Activated CD4-positive, alpha-beta T cell treated with anti-CD3 and anti-CD28 coated beads, Interleukin-2, amount 50 U/mL, for 16 hours (primary cell): ENCODE measurements at places on chromosomes 5 and 9.

GRCh38 chr5:98428806-98429205 lies 344.7 kb upstream of the RGMB start:
- DNase-seq: no peak

DNA sequence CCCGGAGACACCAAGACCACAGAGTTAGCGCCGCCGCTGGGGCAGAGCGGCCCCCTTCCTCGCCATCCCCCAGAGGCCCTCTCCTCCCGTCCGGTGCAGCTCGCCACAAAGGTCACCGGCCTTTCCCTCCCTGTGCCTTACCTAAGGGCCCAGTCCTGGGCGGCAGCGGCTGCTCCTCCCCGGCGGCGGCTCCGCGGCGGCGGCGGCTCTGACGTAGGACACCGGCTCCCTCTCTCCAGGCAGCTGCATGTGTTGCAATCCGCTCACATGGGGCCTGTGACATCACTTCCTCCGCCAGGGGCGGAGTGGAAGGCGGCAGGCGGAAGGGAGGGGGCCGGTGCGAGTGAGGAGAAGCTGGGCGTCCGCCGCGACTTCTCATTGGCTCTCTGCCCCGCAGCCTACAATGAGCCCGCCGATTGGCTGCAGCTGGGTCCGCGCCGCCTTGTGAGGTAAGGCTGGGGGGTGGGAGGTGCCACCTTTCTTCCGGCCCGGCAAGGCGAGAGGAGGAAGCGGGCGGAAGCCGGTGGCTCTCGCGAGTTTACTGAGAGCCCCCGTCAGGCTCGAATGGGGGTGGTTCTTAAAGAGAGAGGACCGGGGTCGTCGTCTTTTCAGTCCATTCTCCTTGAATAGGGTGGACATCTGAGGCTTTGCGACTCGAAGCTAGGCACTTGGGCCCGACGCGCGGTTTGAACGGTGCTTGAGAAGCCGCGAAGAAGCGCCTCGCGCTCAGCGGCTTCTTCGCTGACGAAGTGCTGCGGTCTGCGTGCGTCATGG lies at the start of gene ETF1:
ETF1 (minus strand) TSS at position 281 of the 774 bp plus-strand sequence. CDS start 318 bp downstream, outside the sequence.
- peak; percentile 100 for DNase-seq

GRCh38 chr5:27313549-27313948 lies 275.2 kb upstream of the CDH9 start:
- no peak for DNase-seq

GRCh38 chr5:172065431-172066065 lies 59.1 kb upstream of the FBXW11 start:
- DNase-seq: no peak

DNA sequence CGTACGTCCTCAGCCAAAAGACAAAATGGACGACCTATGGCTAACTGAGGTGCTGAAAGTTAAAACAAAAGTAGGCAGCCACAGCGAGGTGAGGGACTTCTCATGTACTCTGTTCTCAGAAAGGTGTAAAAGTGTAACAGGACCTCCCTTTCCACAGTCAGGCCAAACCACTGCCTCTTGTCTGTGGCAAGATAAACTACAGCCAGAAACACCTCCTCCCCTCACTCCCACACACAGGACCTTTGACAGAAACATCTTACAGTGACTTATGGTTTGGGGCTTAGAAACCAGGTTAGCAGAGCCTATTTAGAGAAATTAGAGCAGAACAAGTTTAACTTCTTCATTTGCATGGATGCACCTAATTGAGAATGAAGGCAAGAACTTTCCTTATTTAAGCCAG lies 499.1 kb upstream of the GRIN3A start:
- DNase-seq: no peak

- no peak for DNase-seq
Observed at GRCh38 chr5:160385496-160385895, 14.4 kb downstream of the FAM200C start.

GRCh38 chr5:109247986-109248385 lies 161.8 kb downstream of the PJA2 start:
- DNase-seq: no peak

DNA sequence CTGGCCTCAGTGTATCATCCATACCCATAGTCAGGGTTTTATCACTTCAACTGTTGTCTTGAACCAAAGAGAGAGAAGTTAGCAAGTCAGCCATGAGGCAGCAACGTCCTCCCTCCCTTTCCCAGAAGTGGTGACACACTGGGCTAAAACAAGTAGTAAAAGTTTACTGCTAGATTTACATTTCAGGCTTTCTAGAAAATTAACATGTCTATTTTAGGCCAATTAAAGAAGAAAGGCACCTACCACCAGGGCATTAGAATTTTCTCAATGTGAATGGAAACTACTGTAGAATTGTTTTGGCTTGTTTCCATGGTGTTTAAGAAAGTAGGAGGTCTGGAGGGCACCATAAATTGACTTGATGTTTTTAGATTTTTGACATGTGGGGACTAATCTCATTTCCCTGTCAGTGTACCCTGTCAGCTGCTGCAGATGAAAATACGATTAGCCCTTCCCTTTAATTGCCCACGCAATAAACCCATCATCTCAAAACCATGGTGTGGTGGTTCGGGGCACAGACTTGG lies 121.8 kb upstream of the ELL2 start:
- DNase-seq: peak; percentile 37

DNA sequence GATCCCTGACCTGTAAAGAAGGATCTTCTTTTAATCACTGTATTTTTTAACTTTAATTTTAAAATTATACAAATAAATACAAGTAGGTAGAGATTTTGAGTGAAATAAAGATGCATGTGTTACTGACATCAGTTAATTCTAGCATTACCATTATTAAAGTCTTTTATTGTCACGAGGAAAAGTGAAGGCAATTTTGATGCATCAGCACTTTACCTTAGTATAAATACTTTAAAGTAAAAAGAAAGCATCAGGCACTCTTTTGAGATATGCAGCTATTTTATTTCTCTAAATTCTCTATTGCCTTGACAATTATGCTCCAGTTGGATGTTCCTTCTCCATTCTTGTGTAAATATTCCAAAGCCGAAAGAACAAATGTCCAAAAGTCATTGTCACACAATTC lies 4.6 kb downstream of the HTR1A start:
- DNase-seq: no peak

GRCh38 chr9:36346569-36346968 lies 53.5 kb downstream of the RNF38 start:
- no peak for DNase-seq

DNA sequence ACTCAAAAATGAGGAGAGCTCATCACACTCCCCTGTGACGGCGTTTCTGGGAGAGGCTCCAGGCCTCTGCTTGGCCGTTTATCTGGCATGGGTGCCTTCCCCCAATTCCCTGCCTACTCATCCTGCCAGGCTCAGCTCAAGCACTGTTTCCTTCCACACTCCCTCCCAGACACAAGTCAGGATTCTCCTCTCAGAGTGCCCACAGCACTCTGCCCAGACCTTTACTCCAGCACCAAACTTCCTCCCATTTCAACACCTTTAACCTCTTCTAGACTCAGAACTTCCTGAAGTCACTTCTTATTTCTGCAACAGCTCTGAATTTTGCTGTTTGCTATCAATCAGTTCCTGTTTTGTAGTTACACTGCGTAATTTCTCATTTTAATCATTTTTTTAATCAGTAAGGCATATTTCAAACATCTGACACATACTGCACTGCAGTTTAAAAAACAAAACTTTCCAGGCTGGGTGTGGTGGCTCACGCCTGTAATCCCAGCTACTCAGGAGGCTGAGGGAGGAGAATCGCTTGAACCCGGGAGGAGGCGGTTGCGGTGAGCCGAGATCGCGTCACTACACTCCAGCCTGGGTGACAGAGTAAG lies 16.0 kb downstream of the TRMO start:
- DNase-seq: peak; percentile 53

DNA sequence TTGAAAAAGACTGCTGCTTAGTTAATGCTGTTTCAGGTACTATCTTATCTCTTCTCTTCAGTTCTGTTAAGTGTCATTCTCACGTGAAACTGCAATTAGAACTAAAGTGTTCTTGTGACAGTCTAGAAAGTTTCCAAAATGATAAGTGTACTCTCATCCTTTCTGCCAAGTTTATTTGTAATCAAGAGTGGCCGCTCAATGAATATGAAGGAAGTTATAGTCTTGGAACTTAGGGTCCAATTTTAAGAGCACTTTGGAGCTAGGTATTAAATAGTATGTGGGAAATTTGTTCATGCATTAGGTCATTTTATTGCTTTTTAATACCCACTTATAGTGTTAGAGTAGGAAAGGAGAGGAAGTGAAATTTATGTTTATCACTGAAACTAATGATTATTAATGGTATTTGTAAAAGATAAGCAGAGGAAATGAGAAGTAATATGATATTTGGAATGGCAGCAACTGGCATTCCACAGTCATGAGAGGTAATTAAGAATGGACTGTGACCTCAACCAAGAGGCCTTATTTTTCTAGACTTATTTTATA lies 20.4 kb downstream of the XRCC4 start:
- no peak for DNase-seq

DNA sequence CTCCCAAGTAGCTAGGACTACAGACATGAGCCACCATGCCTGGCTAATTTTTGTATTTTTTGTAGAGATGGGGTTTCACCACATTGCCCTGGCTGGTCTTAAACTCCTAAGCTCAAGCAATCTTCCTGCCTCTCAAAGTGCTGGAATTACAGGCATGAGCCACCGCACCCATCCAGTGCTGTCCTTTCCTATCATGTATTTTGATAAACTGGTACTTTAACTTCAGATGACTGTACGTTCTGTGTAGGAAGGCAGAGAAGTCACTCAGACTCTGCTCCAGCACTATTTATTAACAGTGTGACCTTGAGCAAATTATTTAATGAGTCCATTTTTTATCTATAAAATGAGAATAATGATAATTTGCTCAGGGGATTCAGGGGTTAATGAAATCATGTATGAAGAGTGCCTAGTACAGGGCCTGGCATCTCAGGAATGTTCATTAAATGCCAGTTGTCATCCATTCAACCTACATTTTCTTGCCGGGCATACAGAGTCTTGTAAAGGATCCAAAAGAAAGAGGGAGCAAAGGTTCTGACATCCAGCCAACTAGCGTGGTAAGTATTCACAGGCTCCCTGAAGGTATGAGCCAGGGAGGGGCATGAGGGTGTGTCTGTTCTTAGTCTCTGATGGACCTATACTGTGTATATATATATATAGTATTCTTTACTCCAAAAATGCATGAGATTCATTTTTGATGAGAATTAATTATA lies 201.9 kb downstream of the PBX3 start:
- DNase-seq: no peak

DNA sequence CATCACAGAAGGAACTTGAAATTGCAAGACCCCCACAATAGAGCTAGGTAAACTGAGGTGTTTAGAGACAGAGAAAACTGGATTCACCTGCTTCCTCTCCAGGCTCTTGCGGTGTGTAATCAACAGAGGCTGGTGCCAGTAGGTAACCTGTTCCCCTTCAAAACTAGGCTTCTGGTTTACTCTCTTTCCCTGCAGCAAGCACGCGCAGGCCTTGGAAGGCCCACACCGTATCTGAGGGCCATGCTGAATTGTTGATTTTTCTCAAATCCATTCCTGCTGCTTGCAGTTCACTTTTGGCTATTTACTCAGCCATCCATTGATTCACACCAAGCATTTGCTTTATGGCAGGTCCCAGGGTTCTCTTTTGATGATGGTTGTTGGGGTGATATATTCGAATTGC lies 667 bp upstream of the FRRS1L start:
- no peak for DNase-seq

DNA sequence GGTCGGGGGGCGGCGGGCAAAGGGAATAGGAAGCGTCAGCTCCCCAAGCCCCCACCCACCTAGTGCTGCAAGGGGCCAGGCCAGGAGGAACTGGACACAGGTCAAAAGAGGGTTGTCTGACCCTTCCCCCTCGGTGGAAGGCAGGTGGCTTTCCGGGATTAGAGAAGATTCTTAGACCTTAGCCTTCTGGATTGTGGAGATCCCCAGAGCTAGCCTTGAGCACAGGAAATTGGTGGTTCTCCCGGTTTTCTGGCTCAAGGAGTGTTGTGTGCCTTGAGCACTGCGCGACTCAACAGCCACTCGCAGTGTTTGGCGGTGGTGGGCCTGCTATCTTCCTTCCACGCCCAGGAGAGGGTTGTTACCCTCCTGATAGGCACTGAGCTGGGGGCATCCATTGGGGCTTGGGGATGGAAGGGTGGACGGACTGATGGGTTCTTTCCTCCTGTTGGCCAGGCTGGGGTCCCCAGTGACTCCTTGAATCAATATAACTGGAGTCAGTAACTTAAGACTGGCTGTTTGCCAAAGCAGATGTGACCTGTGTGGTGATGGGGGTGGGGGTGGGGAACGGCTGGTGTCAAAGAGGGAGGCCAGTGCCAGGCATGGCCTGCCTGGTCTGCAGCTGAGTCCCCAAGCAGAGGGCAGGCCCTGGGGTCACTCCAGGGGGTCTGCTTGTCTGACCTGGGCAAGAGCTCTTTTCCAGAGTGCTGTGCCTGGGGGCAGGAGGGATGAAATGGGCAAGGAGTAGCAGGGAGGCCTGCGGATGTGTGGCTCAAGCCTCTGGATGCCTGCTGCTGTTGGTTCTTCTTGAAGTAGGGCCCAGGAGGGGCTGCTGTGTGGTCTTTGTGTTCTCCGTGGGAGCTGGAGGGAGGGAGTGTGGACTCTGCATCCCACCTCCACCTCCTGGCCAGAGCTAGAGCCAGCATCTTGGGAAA lies 2.1 kb downstream of the FGF18 start:
- no peak for DNase-seq

- no peak for DNase-seq
Observed at GRCh38 chr9:30977965-30978364, 1406.5 kb upstream of the ACO1 start.

GRCh38 chr5:139710319-139711066 lies 62.3 kb downstream of the CXXC5 start:
- no peak for DNase-seq

- DNase-seq: peak; percentile 22
Observed at GRCh38 chr9:127166651-127167524, 44.5 kb upstream of the ANGPTL2 start.

DNA sequence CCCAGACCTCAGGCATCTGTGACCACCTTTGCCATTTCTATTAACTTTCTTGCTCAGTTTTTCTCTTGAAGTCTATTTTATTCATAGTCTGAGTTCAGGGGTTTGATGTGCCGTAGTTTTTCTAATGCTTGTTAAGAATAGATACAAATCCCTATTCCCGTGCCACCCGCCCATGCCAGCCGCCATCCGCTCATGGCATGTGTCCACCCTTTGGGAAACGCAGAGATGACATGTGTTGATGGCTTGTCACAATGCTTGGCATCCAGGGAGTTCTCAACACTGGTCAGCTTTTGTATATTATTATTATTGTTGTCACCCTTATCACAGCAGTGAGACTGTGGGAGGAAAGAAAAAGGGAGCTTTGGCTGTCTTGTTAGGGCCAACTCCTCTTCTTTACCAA lies 17.3 kb upstream of the ANGPTL2 start:
- DNase-seq: no peak
